ENCODE measurements at places on chromosomes 1 and 21.

GRCh38 chr1:219465212-219466093, 147.5 kb downstream of the ZC3H11B start:
- no peak for DNase-seq

- no peak for DNase-seq
Observed at GRCh38 chr1:228920831-228921230, 185.6 kb downstream of the RHOU start.

GRCh38 chr1:160954158-160955104, at the start of gene ITLN2:
ITLN2 (minus strand) TSS chr1:160954809; CDS start chr1:160954741, 68 bp downstream.
- peak; percentile 39 for DNase-seq

DNA sequence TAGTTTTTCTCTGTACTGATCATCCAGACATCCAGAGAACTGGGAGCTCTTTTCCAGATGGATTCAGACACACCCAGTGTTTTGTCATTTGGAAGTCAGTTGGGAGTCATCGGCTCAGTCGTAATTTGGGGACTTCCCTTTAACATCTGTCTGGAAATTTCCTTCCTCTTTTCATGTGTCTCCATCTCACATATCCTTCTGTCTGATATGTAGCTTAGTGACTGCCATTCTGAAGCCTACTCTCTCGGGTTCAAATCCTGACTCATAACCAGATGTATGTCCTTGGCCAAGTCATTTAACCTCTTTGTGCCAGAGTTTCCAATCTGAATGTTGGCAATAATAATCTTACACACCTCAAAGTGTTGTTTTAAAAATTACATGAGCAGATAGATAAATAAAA, 3.0 kb downstream of the MORC3 start:
- no peak for DNase-seq

GRCh38 chr1:152699746-152700145, 1.6 kb downstream of the LCE2A start:
- DNase-seq, result no peak

- DNase-seq, result no peak
Observed at GRCh38 chr1:245217853-245218608, 63.2 kb downstream of the KIF26B start.

- no peak for DNase-seq
Observed at GRCh38 chr1:187203257-187203656, 374.5 kb downstream of the PLA2G4A start.

DNA sequence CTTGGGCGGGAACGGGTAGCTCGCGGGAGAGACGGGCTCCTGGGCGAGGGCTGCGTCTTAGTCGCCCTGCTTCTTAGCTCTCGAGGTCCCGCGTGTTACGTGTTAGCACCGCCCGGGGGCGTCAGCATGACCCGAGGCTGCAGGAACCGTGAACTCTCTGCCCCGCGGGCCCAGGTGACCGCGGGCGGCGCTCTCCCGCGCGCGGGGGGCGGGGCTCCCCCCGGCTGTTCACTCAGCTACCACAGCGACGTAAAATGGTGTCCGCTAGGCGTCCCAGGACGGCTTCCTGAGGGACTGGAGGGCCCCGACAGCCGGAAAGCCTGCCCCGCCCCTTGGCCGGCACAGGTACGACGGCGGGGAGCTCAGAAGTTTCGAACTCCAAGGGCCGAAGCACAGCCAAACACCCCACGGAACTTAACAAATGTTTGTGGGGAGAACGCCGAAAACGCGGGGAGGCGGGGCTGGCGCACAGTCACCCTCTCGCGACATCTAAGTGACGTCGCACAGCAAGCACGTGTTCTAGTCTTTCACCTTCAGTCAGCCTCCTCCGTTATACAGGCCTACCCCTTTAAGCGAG, 780 bp upstream of the RBM15 start:
- DNase-seq, result peak; percentile 98

DNA sequence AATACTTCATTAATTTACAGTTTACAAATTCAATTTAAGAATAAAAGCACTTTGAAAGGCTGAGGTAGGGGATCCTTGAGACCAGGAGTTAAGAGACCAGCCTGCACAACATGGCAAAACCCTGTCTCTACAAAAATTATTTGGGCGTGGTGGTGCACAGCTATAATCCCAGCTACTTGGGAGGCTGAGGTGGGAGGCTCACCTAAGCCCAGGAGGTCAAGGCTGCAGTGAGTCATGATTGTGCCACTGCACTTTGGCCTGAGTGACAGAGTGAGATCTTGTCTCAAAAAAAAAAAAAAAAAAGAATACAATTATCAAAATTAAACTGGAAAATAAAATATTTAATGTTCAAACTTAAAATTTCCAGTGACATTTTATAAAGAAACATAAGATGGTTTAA, 72.2 kb downstream of the USP1 start:
- no peak for DNase-seq

DNA sequence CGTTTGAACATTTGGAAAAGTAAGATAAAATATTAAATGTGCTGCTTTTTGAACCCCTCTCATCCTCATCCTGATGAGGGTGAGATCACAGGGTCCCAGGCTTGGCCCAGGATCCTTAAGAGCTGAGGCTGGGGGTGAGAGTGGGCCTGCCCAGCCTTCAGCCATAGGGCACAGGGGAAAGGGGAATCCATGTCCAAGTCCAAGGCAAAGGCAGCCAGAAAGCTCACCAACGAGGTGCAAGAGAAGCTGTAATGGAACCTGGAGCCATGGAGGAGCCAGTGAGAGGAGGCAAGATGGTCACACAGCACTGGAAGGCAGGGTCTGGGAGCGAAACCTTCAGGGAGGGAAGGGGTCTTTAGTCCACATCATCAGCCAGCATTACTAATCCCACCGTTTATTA, 191.9 kb downstream of the RRAGC start:
- DNase-seq, result no peak

DNA sequence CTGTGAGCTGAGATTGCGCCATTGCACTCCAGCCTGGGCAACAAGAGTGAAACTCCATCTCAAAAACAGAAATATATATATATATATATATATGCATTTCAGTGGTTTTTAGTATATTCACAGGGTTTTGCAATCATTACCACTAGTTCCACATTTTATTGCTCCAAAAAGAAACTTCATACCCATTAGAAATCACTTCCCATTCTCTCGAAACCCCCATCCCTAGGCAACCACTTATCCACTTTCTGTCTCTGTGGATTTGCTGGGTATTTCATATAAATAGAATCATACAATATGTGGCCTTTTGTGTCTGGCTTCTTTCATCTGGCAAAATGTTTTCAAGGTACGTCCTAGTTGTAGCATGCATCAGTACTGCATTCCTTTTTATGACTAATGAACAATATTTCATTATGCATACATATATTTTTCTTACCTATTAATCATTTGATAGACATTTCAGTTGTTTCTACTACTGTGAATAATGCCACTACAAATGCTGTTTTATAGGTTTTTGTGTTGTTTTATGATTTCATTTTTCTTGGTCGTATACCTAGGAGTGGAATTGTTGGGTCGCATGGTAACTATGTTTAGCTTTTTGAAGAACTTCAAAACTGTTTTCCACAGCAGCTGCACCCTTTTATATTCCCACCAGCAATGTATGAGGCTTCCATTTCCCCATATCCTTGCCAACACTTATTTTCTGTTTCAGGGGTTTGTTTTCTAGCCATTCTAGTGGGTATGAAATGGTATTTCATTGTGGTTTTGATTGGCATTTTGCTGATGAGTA, 95.9 kb downstream of the PHTF1 start:
- DNase-seq, result no peak

DNA sequence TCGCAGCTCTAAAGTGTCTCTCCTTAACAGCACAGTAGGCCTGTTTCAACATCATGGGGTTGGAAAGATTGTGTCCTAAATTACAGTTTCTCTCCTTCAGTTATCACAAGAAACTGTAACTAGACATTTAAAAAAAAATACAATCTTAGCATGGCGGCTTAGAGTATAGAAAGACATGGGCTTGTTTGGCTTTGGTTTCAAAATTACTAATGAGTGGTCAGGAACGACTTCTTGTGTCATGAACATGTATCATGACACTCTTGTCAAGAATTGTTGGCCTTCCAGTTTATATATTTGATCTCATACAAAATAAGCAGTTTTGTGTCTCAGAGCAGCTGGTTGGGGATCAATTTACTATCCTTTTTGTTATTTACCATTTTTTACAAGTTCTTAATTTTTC, 2.1 kb downstream of the GJA8 start:
- DNase-seq, result no peak

DNA sequence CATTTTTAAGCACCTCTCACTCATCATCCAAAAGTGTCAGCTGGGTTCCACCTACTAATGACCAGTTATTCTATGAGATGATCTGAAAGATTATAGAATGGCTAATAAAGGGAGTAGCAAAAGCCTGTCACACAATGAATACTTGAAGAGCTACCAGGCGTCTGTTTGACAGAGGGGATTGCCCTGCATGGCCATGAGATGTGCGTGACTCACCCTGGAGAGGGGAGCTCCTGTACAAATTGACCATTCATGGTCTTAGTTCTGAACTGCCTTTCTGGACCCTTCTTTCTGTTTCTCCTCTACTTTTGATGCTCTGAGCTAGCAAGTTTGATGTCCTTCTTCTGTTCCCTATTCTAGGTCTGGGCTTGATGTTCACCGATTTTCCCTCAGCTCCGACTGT, 85.2 kb upstream of the ABCD3 start:
- DNase-seq, result no peak

GRCh38 chr1:214067397-214067796, 79.6 kb downstream of the PROX1 start:
- DNase-seq, result no peak

GRCh38 chr21:14591882-14592281, 45.8 kb upstream of the SAMSN1 start:
- peak; percentile 62 for DNase-seq

GRCh38 chr1:204975568-204976235, 67.3 kb upstream of the CNTN2 start:
- DNase-seq, result no peak

GRCh38 chr1:222465211-222466041, 82.5 kb downstream of the HHIPL2 start:
- peak; percentile 95 for DNase-seq

DNA sequence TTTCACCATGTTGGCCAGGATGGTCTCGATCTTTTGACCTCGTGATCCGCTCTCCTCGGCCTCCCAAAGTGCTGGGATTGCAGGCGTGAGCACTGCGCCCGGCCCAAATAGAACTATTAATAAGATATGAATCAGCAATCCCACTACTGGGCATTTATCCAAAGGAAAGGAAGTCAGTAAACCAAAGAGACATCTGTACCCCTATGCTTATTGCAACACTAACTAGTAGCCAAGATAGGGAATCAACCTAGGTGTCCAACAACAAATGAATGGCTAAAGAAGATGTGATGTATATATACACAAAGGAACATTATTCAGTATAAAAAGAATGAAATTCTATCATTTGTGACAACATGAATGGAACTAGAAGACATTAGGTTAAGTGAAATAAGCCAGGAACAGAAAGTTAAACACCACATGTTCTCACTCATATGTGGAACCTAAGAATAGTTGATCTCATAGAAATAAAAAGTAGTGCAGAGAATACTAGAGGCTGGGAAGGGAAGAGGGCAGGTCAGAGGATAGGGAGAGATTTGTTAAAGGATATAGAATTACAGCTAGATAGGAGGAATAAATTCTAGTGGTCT, 48.8 kb downstream of the XPR1 start:
- DNase-seq, result no peak

- DNase-seq, result no peak
Observed at GRCh38 chr1:17287130-17287776, 20.7 kb upstream of the PADI4 start.

- no peak for DNase-seq
Observed at GRCh38 chr1:69029649-69030048, 532.8 kb upstream of the DEPDC1 start.

GRCh38 chr1:94468708-94469107, 50.5 kb downstream of the ABCD3 start:
- DNase-seq, result no peak

DNA sequence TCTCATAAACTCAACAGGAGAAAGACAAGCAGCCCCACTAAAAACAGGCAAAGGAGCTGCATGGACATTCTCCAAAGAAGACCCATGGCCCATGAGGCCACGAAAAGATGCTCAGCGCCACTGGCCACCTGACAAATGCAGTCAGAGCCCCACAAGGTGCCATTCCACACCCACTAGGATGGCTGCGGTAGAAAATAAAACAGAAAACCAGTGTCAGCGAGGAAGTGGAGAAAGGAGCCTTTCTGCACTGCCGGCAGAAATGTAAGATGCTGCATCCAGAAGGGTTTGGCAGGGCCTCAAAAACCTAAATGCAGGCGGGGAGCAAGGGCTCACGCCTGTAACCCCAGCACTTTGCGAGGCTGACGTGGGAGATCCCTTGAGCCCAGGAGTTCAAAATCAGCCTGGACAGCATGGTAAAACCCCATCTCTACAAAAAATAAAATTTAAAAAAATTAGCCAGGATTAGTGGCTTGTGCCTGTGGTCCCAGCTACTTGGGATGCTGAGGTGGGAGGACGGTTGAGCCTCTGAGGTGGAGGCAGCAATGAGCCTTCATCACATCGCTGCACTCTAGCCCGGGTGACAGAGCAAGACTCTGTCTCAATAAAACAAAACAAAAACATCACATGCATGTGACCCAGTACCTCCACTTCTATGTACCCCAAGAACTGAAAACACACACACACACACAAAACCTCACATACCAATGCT, 4.2 kb downstream of the WNT9A start:
- peak; percentile 43 for DNase-seq

All from sciatic nerve (tissue), 2 donors.